ENCODE measurements at places on chromosomes 1 and 21.

- DNase-seq, result no peak
These were observed 17.7 kb upstream of the RGS16 start for GRCh38 chr1:182621906-182622305.

- no peak for DNase-seq
These were observed 10.9 kb upstream of the HIPK1 start for GRCh38 chr1:113918243-113918642.

- no peak for DNase-seq
These were observed 5.6 kb downstream of the WRAP73 start for GRCh38 chr1:3644273-3644672.

GRCh38 chr1:230167419-230167852, 100.4 kb downstream of the GALNT2 start:
- peak; percentile 6 for DNase-seq

DNA sequence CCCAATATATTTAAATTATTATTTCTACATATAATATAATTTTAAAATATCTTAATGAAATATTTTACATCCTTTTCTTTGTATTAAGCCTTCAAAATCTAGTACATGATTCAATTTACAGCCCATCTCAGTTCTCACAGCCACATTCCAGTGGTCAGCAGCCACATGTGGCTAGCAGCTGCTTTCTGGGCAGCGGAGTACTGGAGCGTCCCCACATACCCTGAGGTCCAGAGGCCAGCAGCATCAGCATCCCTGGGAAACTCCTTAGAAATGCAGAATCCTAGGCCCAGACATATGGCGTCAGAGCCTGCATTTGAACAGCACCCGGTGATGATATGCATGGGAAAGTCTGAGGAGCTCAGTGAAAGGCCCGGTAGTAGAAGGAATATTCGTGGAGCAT, 8.6 kb upstream of the LHX4 start:
- DNase-seq, result no peak

DNA sequence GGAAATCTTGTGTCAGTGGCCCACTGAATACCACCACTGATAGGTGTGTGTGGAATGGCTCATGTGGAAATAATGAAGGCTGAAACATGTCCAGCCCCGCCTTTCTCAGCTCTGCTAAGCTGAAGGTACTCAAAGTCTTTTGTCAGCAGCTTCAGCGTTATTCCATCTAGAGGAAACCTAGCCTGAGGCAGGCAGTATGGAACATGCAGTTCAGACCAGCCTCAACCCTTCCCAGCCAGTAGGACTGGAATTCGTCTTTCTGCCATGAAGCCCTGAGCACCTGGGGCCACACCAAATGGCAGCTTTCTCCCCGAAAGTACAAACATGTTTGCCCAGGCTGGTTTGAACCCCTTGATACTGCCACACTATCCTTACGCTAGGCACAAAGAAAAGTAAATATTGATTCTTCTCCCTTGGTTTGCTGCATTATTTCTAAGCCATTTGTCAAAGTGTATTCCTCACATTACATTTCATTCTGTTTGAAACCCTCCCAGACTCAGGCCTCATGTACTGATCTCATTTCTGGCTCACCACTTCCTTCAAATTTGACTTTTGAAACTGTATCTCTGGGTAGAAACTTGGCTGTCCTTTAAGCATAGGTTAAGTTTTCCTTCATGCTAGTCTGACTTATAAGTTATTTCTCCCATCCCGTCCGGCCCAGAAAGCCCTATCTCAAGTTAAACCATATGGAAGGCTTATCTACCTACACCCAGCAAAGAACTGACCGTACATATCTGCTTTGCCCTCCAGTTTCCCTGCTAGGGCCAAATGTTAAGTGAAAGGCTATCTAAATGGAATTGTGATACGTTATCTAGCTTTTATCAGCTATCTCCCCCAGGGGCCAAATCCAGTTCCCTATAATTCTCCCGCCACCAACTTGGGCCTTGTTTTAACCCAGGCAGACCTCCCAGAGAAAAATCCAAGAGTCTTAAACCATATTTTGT, 45.7 kb upstream of the HOOK1 start:
- DNase-seq, result no peak

DNA sequence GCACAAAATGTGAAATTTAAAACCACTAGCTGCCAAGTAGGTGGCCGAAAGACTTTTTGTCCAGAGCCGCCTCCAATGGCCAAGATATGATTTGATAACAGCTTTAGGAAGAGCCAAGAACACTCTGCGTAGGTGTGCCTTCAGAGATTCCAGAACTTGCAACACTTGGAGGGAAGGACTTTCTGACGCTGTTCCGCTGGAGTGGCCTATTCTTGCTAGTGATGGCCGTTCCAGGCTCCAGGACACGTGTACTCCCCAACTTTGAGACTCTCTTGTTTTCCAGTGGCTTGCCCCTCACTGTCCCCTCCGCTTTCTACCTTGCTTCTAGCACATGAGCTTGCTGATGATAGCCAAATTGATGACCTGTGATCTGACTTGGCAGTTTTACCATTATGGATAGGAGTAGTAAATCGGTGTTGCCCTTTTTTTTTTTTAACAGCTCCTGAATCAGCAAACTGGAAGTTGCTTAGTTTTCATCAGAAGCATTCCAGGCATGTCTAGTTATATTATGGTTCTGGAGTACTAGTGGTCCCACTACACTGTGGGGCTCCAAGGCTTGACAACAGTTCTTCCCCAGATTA, 1.0 kb downstream of the PRDX6 start:
- DNase-seq, result no peak

DNA sequence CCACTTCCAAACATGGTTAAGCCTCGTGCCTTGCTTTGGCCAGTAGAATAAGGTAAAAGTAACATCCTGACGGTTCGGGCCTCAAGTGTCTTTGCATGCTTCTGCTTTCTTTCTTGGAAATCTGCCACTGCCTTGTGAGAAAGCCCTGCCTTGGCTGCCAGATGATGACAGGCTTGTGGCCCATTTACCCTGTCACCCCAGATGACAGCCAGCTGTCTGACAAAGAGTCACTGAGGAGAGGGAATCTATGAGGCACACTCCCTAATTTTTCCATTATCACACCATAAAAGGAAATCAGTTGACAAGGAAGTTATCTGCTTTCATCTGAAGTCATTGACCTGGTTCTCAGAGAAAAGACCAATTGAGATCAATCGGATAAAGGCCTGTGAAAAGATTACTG, 199.8 kb downstream of the USH2A start:
- DNase-seq, result no peak

DNA sequence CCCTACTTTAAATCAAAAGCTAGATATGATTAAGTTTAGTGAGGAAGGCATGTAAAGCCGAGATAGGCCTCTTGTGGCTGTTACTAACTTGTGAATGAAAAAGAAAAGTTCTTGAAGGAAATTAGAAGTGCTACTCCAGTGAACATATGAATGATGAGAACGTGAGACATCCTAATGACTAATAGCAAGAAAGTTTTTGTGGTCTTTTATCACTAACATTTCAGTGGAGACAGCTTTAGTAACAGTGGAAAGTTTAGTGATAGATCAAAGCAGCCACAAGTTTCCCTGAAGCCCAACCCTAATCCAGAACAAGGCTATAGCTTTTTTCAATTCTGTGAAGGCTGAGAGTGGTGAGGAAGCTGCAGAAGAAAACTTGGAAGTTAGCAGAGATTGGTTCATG, 73.6 kb upstream of the LRRC8B start:
- no peak for DNase-seq

- DNase-seq, result no peak
These were observed 13.6 kb downstream of the TARDBP start for GRCh38 chr1:11026052-11026451.

DNA sequence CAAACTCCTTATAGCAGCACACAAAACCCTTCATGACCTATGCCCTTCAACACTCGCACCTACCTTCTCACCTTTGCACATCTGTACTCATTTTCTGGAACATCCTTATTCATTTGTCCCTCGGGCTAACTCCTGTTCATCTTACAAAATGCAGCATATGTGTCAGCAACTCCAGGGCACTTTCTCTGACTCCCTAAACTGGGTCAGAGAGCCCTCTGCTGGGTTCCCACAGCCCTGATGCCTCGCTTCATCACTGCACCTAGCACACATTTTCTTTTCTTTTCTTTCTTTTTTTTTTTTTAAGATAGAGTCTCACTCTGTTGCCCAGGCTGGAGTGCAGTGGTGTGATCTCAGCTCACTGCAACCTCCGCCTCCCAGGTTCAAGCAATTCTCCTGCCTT, 54.0 kb downstream of the RAB3B start:
- no peak for DNase-seq

DNA sequence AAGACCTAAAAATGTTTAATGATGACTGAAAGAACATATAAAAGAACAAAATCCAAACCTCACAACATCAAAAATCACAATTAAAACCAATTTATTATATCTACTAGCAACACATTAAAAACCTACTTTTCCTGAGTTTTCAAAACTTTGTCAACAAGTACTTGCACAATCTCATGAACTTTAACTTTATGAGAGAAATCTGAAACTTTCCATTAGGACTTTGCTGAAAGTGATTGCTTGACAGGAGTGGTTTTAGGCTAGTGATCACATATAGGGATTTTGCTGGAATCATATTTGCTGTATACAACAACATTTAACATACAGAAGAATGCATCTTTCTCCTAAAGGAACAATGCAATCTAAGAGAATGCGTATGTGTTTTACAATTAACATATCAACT, 13.2 kb downstream of the HNRNPR start:
- DNase-seq, result no peak

- no peak for DNase-seq
These were observed 17.3 kb upstream of the PLEKHG5 start for GRCh38 chr1:6508816-6509189.

GRCh38 chr1:22053017-22053860, 730 bp downstream of the CDC42 start:
- peak; percentile 39 for DNase-seq

GRCh38 chr1:181028196-181028595, 5.5 kb upstream of the STX6 start:
- DNase-seq, result no peak

DNA sequence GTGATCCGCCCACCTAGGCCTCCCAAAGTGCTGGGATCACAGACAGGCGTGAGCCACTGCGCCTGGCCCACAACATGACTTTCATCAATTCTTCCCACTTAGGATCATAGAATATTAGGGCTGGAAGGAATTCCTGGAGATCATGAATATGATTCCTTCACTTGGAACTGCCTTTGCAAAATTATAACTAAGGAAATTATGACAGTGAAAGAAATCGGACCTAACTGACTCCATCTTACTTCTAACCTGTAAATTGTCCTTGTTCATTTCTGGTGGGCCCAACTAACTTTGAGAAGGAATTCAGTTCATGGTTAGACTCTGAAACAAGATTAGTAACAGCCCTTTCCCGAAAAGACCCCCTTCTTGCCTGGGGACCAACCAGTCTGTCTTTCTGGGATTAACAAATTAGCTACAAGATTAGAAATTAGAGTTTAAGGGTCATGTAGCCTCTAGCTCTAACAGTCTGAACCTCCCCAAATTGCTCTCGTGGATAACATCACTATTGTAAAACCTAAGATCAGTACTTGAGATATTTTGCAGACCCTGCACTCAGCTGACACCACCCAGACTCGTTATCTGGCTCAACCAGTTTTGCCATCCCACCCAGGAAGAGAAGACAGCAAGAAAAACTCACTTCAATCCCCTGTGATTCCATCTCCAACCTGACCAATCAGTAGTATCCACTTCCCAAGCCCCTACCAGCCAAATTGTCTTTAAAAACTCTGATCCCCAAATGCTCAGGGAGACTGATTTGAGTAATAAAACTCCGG, 14.7 kb downstream of the ZBTB8OS start:
- no peak for DNase-seq

- DNase-seq, result no peak
These were observed 85.5 kb downstream of the CLIC4 start for GRCh38 chr1:24830680-24831272.

GRCh38 chr1:161921990-161922389, 101.7 kb downstream of the OLFML2B start:
- DNase-seq, result no peak

DNA sequence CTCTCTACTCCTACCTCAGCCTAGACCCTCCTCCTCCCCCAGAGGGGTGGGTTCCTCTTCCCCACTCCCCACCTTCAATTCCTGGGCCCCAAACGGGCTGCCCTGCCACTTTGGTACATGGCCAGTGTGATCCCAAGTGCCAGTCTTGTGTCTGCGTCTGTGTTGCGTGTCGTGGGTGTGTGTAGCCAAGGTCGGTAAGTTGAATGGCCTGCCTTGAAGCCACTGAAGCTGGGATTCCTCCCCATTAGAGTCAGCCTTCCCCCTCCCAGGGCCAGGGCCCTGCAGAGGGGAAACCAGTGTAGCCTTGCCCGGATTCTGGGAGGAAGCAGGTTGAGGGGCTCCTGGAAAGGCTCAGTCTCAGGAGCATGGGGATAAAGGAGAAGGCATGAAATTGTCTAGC, 21.6 kb upstream of the VPS13D start:
- DNase-seq, result no peak
